PC-9 (cell line): ENCODE measurements at places on chromosomes 11 and 22. TPM values are rescaled to one million over a fixed set of nuclear protein-coding genes. Genes with fewer than 3 reads are reported as not detected.

DNA sequence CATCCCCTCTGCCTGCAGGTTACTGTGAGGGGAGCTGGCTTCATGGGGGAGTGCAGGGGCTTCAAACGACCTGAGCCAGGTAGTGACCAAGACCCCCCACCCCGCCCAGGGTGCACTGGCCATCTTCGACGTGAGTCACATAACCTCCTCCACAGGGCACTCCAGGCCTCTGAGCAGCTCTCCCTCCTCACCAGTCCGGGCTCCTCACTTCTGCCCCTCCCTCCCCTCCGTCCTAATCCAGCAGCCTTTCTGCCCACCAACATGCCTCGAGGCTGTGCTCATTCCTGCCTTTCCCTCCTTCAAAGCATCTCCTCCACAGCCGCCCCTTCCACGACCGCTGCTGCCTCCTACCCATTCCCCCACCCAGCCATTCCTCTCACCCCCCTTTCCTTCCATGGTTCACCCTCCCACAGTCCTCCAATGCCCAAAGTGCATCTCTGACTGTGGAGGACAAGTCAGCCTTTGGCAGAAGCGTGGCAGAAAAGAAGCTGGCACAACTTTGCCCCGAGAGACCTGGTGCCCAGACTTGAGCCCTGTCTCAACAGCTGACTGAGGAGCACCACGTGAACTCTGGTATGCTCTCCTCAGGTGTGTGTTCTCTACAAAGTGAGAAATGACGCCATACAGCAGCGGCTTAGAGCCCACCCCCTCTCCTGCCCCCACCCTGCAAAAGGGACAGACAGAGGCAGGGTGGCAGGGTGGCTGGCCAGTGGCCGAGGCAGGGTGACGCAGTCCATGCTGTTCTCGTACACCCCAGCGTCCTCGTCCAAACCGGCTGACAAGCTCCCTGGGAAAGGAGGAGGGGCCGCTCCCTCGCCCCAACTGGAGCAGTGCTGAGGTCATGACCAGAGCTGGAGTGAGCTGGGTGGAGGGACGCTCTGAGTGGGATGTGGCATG lies 30.4 kb downstream of the OPCML start:
- DNase-seq, result no peak
- H3K36me3 ChIP-seq, result no peaks in the 10 kb centered on the region
- H3K27me3 ChIP-seq, result peaks cover 91% of the 10 kb centered on the region
- no peak overlapping the region for H3K27ac ChIP-seq
- no peak overlapping the region for H3K4me3 ChIP-seq
- no peaks in the 10 kb centered on the region for H3K4me1 ChIP-seq

DNA sequence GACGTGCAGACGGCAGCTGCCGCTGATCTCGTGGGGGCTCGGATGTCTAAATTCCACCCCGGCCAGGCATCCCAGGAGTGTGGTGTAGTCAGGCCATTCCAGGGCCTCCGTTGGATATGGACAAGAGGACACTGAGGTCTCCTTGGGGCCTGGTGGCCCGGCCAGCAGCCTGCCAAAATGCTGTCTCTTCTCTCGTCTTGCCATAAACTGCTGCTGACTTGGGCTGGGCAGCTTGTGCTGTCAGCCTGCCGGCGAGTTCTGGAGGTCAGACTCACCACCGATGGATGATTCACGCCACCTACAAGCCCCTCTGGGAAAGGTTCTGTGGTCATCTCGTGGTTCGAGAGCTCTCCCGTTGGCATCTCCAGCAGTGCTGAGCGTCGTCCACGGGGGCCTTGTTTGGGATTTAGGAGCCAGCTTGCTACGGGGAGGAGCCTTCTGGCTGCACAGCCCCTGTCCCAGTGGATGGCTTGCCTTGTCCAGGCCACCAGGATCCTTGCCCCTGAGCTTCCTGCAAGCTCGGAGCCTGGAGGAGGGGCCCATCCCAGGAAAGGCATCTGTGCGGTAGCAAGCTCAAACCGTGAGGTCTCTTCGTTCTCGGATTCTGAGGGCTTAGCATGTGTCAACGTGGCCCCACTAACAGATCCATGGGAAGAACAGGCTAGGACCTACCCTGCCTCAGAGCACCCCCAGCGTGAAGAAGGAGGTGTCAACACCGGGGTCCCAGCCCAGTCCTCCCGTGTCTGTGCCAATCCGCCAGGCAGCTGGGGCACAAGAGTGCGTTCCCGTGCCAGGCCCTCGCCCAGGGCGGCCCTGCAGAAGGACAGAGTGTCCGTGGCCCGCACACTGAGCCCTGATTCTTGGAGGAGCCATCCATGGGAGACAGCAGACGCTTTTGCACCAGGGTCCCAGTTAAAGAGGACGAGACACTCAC lies 1114.1 kb downstream of the BRD1 start:
- H3K36me3 ChIP-seq, result no peaks in the 10 kb centered on the region
- H3K4me3 ChIP-seq, result no peak overlapping the region
- H3K27me3 ChIP-seq, result peaks cover 100% of the 10 kb centered on the region
- H3K4me1 ChIP-seq, result no peaks in the 10 kb centered on the region

DNA sequence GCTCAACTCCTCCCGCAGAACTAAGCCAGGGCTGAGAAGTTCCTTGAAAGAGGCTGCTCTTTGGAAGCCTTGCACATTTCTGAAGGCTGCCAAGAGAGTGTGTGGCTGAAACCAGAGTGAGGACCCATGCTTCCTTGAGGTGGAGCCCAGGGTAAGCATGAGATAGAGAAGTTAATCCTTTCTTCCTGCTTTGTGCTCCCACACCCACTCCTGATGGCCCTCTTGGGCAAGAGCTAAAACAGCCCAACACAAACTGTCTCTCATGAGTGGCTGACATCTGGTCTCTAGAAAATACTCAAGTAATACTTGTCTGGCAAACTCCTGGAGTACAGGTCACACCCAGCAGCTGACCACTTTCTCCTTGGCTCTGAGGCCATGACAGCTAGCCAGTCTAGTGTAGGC lies 523.7 kb downstream of the INSC start:
- H3K27me3 ChIP-seq, result no peaks in the 10 kb centered on the region
- H3K27ac ChIP-seq, result no peak overlapping the region
- no peak for DNase-seq
- no peaks in the 10 kb centered on the region for H3K36me3 ChIP-seq
- no peak overlapping the region for H3K4me3 ChIP-seq
- H3K4me1 ChIP-seq, result no peaks in the 10 kb centered on the region

The OR5AR1 gene
- not detected in 2 replicates for total RNA-seq

The CAPN5 gene
- total RNA-seq, result 9.9 and 10.5 TPM in 2 replicates

The OR10G6 gene
- total RNA-seq, result not detected in 2 replicates

DNA sequence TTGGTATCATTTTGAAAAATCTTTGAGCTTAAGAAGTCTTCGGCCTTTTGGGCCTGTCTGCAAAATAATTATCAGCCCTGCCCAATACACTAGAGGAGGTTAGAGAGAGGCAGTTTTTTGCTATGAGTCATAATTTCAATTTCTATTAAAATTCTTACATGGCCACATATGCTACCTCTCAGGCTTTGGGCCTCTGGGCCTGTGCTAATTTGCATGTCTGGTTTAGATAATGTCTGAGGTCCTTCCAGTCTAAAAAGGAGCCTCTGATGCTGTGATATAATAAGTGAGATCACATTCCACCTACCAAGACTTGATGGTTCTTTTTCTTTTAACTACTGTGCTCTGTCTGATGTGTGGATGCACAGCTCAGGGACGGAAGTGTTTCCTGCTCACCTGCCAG lies 70.8 kb downstream of the KCNJ1 start:
- peaks cover 9% of the 10 kb centered on the region; the same call in 1 of the 2 replicates for H3K27me3 ChIP-seq
- H3K4me1 ChIP-seq, result no peaks in the 10 kb centered on the region
- no peak overlapping the region for H3K4me3 ChIP-seq
- H3K36me3 ChIP-seq, result no peaks in the 10 kb centered on the region

- DNase-seq, result no peak
- no peaks in the 10 kb centered on the region for H3K4me1 ChIP-seq
Measured at GRCh38 chr11:92978271-92979111, 9.0 kb downstream of the MTNR1B start.

The OR4C3 gene
- not detected in 2 replicates for total RNA-seq

- H3K4me1 ChIP-seq, result peaks cover 2% of the 10 kb centered on the region; the same call in 1 of the 2 replicates
- H3K36me3 ChIP-seq, result no peaks in the 10 kb centered on the region
- DNase-seq, result no peak
- no peaks in the 10 kb centered on the region for H3K27me3 ChIP-seq
- H3K4me3 ChIP-seq, result no peak overlapping the region
- H3K27ac ChIP-seq, result no peak overlapping the region
Measured at GRCh38 chr11:2995031-2995561, 3.0 kb upstream of the NAP1L4 start.

DNA sequence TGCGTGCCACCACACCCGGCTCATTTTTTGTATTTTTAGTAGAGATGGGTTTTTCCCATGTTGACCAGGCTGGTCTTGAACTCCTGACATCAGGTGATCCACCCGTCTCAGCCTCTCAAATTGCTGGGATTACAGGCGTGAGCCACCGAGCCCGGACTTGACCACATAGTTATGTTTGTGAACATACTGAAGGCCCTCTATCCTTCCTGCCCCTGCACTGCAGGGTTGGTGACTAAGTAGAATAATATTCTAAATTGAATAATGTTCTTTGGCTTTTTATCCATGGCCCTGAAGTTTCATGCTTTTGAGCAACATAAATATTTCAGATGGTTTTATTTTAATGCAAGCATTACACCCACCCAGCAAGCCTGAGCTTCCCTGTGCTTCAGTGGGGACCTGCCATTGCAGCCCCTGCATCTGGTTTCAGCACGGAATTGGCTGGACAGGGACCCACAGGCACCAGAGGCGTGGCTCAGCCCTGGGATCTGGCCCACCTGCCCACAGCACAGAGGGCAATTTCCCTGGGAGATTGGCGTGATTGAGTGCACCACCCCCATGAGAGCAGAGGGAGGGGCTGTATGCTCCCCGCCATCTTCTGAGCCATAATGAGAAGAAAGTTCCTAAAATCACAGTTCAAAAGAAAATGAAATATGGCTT lies 460.5 kb downstream of the BRD1 start:
- DNase-seq, result no peak
- H3K36me3 ChIP-seq, result no peaks in the 10 kb centered on the region
- no peak overlapping the region for H3K4me3 ChIP-seq

The IGSF9B gene
- not detected in 2 replicates for total RNA-seq

- no peak overlapping the region for H3K27ac ChIP-seq
- H3K4me1 ChIP-seq, result no peaks in the 10 kb centered on the region
- H3K36me3 ChIP-seq, result no peaks in the 10 kb centered on the region
- DNase-seq, result no peak
Measured at GRCh38 chr22:47802421-47802820, 1040.0 kb downstream of the TBC1D22A start.

DNA sequence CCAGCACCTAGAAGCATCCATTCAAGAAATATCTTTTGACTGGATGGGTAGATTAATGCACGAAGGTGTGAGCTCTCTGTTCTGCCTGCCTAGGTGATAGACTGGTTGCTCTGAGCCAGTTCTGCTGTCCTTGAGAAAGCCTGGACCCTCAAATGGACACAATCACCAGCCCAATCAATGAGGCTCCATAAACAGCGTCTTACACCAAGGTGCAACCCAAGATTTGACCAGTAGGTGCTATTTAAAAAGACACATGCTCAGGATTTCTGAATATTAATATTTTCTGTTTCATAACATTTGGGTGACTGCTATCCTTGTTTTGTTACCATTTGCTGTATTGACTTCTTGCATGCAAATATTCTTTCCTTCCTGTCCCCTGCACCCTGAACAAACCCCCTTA lies 39.0 kb downstream of the PAMR1 start:
- no peak for DNase-seq
- no peak overlapping the region for H3K27ac ChIP-seq
- no peaks in the 10 kb centered on the region for H3K27me3 ChIP-seq
- no peaks in the 10 kb centered on the region for H3K36me3 ChIP-seq

GRCh38 chr22:37454857-37455686 lies 27.8 kb upstream of the ELFN2 start:
- no peaks in the 10 kb centered on the region for H3K27me3 ChIP-seq
- no peaks in the 10 kb centered on the region for H3K36me3 ChIP-seq
- peaks cover 27% of the 10 kb centered on the region for H3K4me1 ChIP-seq
- H3K27ac ChIP-seq, result peak overlapping the region; percentile 83

The CYB5R2 gene
- 13.2 and 16.7 TPM in 2 replicates for total RNA-seq

The DUSP8 gene
- 2.6 and 4.2 TPM in 2 replicates for total RNA-seq

The PRG3 gene
- total RNA-seq, result not detected in 2 replicates

The SCUBE2 gene
- total RNA-seq, result not detected in 2 replicates

GRCh38 chr22:45262931-45263462 lies 21.8 kb upstream of the UPK3A start:
- DNase-seq, result no peak
- H3K4me3 ChIP-seq, result no peak overlapping the region
- H3K27ac ChIP-seq, result no peak overlapping the region
- H3K27me3 ChIP-seq, result no peaks in the 10 kb centered on the region
- H3K4me1 ChIP-seq, result peaks cover 9% of the 10 kb centered on the region; the same call in 1 of the 2 replicates
- H3K36me3 ChIP-seq, result no peaks in the 10 kb centered on the region

DNA sequence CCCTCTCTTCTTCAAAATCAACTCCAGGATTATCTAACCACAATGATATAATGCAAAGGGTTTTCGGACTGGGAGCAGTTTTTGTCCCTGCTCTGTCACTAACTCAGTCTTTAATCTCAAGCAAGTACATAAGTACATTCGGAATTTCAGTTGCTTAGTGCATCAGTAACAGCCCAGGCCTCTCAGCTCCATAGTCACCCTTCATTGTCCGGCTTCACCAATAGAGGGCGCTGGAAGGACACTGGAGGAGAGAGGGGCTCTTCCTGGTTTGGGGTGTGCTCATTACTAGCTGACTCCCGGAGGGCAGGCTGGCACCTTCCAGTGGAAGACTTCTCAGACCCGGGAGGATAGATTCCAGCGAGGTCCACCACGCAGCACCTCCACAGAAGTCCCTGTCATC lies 90.4 kb upstream of the PDGFD start:
- H3K36me3 ChIP-seq, result no peaks in the 10 kb centered on the region
- H3K4me3 ChIP-seq, result no peak overlapping the region
- H3K27ac ChIP-seq, result no peak overlapping the region
- no peaks in the 10 kb centered on the region for H3K4me1 ChIP-seq
- no peaks in the 10 kb centered on the region for H3K27me3 ChIP-seq

- no peak overlapping the region for H3K4me3 ChIP-seq
- H3K4me1 ChIP-seq, result no peaks in the 10 kb centered on the region
- no peaks in the 10 kb centered on the region for H3K27me3 ChIP-seq
- DNase-seq, result no peak
Measured at GRCh38 chr11:26229257-26229656, 102.7 kb upstream of the ANO3 start.

The OR56A5 gene
- total RNA-seq, result not detected in 2 replicates

DNA sequence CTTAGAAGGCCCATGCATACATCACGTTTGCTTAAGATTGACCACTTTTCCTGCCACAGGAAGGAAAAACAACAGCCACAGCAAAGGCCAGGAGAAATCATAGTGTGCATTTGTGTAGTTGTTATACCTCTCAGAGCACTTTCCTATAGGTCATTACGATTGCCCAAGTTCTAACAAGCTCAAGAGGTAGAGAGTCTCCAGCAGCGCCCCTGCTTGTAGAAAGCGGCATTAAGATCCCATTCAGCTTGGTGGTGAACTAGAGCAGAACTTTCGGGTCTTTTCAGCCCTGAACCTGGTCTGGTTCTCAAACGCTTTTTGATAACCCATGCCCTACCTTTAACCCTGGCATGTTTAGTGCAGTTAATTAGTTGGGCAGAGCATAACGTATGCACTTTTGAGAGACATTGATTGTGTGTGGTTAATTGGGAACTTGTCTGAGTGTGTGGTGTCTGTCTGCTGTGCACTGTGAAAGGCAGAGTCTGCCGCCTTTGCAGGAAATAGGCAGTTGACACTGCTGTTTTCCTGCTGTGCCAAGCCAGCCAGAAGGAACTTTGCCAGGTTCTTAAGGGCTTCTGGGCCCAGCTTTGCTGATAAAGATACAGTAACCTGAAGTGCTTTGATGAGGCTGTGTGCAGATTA lies 109.9 kb upstream of the CLMP start:
- no peak overlapping the region for H3K4me3 ChIP-seq
- H3K4me1 ChIP-seq, result peaks cover 23% of the 10 kb centered on the region
- H3K27ac ChIP-seq, result no peak overlapping the region
